C1 segment of cervical spinal cord (tissue), 14 donors: ENCODE measurements at places on chromosomes 1 and 21.

DNA sequence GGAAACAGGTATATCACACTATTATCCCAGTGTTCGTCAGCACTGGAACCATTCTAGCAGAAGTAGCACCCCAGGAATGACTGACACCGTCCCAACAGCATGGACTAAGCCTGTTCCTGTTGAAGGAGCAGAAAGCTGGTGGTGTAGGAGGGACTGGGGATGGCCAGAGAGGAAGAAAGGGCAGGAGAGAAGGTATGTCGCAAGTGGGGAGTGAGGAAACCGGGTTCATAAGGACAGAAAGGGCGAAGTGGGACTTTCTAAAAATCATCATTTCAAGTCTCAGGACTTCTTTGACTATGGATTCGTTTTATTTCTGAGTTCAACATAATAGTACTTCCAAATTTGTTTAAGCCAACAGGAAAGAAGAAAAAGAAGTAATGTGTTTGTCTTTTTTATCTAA, 19.7 kb upstream of the MX1 start:
- no peak for DNase-seq

DNA sequence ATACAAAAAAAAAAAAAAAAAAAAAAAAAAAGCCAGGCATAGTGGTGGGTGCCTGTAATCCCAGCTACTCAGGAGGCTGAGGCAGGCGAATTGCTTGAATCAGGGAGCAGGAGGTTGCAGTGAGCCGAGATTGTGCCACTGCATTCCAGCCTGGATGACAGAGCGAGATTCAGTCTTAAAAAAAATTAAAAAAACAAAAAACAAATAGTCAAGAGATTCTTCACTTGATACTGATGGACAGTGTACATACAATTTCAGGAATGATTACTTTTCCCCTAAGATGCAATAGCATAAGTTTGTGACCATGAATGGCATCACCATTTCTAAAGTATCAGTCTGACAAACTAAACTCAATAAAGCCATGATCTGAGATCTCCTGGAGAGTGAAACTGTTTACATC, 60.8 kb upstream of the IVNS1ABP start:
- no peak for DNase-seq

GRCh38 chr1:239438891-239439290, 52.5 kb downstream of the CHRM3 start:
- no peak for DNase-seq

DNA sequence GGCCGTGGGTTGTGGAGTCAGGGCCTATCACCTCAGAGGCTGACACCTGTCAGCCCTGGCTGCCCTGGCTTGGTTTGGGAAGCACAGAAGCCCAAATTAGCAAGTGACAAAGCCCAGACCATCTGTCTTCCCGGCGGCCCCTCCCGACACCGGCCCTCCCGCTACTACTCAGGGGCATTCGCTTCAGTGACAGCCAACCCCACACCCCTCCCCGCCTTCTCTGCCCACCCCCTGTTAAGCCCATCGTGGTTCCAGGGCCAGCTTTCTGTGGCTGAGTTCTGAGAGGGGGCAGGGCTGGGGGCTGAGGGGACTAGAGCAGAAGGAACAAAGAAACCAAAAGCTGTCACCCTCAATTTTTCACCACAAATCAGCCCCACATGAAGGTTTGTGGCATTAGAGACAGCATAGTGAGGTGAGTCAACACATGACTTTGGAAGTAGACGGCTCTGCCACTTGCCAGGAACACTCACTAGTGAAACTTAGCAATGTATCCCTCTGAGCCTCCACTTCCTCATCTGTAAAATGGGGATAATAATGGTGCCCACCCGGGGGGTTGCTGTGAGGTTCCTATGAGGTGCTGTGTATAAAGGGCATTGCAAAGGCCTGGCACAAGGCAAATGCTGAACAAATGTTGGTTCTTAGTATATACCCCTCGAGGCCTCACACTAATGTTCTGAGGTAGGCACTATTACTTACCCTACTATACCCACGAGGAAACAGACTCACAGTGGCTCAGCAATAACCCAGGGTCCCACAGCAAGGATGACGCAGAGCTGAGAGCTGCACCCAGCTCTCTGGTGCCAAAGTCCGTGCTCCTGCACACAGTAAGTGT, 5.2 kb upstream of the TNNI1 start:
- DNase-seq = no peak

DNA sequence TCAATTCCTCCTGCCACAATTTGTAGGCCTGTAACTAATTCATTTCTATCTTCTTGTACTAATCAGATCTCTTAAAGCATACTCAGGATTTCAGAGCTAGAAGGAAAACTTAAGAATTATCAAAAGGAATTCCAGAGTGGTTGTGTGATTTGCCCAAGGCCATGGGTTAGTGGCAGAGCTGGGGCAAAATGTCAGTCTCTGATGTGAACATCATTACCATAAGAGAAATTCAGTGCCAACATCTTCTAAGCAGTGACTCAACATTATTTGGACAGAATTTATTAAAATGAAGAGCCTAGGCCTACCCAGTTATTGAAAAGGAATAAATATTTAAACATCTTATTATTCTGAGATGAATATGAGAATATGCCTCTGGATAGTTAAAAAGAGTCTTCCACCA, 14.5 kb downstream of the ST6GALNAC5 start:
- DNase-seq = no peak

DNA sequence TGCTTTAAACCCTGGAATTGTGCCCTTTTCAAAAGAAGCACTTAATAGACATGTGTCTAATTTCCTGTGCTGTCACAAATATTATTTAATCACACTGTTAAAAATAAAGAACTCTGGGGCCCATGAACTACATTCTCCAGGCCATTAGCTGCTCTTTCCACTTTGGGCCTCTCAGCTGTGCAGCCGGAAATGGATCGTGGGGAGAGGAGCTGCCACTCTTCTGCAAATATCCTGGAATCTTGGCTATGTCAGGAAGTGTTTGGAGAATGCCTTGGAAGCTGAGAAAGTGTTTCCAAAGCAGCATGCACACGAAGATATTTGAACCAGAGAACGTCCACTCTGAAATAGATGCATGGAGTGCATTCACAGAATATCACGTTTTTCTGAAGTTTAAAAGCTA, 27.5 kb upstream of the VPS26C start:
- DNase-seq = no peak

DNA sequence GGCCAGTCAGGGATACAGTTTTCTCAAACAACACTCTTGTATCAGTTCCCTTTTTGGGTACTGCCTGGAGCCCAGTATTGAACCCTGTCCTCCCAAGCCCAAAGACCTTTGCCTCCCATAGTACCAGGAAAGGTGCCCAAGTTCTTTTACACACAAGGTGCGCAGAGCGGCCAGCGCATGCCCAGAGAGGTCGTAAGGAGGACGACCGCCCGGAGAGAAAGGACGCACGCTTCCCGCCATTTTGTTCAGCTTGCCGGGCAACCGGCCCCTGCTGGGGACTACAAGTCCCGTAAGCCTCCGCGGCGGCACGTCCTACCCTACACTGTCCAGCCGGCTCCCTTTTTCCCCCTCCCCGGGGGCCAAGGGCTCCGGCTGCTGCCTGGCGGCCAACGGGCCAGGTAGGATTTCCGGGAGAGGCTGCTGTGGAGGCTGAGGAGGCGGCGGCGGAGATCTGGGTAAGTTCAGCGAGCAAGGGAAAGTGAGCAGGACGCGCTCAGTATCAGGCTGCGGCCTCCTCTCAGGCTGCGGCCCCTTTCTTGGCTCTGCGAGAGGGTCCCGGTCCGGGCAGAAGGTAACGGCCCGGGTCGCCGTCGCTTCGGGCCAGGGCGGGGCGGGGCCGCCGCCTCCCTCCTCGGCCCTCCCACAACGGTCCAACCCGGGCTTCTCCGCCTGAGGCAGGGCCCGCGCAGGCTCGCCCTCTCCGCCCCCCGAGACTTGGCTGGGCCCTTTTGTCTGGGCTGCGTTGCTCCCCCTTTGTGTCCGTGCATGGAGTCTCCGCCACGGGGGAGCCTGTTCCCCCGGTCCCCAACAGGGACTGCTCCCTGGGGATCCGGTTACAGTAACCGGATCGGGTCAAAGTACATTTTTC, at the start of gene PHACTR4:
TSS of gene PHACTR4 (plus strand) at position 370 of the 868 bp plus-strand sequence. CDS start 37,708 bp downstream, outside the sequence.
- DNase-seq = peak; percentile 78

DNA sequence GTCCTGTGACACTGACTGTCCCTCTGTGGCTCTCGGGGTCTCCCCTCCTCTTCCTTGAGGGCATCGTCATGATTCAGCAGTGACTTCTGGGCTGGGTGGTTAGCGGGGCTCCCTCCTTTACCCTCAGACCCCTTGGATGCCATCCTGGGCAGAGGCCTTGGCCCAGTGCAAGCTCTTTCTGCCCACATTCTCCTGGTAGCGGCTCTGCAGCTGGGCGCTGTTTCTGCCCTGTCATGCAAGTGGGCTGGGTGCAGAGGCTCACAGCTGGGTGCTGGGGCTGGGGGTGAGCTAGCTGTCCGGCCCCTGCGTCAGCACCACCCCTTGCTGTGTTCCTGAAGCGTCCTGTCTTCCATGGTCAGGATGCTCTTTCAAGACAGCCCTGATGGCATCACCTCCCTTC, 158.5 kb downstream of the PCBP3 start:
- no peak for DNase-seq

- DNase-seq = no peak
Observed at GRCh38 chr1:56370513-56370912, 208.8 kb downstream of the PLPP3 start.

- no peak for DNase-seq
Observed at GRCh38 chr1:77984629-77985028, 5.8 kb upstream of the FUBP1 start.

GRCh38 chr1:1432274-1432950, 3.1 kb upstream of the VWA1 start:
- peak; percentile 50 for DNase-seq

DNA sequence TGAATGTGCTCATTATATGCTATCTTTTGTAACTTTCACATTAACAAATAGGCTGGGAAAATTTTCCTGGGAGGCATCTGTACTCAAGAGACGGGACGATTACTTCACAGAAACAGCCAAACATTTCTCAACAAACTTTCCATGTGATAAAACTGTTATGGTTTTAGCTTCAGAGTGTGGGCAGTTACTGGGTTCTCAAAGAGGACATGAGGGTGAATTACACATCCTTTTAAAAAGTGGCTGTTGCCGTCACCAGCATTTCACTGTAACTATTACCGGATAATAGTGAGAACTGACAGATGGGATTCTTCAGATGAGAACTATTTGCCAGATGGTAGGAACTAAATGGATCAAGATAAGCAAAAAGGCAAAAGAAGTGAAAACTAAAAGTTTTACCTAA, 109.1 kb downstream of the APP start:
- DNase-seq = no peak

GRCh38 chr1:246658567-246658966, 65.6 kb upstream of the SCCPDH start:
- DNase-seq = no peak

GRCh38 chr1:94974824-94975223, 47.9 kb upstream of the CNN3 start:
- DNase-seq = no peak

- DNase-seq = no peak
Observed at GRCh38 chr1:184972315-184973055, 1.8 kb downstream of the NIBAN1 start.

- DNase-seq = no peak
Observed at GRCh38 chr1:109721042-109721441, 9.0 kb downstream of the GSTM5 start.

GRCh38 chr1:147080006-147080661, 92.1 kb downstream of the PRKAB2 start:
- no peak for DNase-seq

DNA sequence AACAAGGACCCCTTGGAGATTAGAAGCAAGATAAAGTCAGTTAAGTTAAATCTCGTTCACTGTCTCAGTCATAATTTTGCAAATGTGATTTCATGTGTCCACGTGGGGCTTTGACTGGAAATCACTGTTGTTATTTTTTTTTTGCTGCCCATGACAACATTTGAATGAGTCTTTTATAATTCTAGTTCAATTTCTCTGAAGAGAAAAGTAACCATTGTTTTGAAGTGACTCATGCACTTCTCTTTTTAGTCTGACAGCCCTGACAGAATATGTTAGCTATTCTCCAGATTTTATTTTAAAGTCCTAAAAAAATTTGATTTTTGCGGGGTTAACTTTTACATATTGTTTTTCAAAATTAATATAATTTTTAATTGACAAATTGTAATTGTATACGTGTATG, 30.7 kb upstream of the NLRP3 start:
- no peak for DNase-seq

GRCh38 chr1:162264108-162264507, 112.5 kb downstream of the SPATA46 start:
- no peak for DNase-seq

DNA sequence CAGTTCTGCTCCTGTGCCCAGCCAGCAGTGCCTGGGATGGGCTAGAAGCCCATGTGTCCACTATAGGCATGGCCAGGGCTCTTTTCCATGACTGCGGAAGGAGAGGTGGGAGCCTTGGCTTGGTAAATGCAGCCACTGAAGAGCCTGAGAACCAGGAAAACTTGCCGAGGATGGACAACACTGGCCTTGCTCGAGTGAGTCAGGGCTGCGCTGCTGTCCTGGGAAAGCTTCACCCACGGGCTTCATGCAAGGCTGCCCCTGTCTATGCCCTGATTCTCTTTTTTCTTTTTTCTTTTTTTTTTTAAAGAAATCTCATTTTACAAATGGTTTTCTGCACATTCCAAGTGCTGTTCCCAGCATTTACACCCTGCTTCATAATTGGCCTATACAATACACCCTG, 156.5 kb downstream of the CAMTA1 start:
- no peak for DNase-seq

- DNase-seq = no peak
Observed at GRCh38 chr1:197770243-197770642, 5.0 kb downstream of the DENND1B start.

DNA sequence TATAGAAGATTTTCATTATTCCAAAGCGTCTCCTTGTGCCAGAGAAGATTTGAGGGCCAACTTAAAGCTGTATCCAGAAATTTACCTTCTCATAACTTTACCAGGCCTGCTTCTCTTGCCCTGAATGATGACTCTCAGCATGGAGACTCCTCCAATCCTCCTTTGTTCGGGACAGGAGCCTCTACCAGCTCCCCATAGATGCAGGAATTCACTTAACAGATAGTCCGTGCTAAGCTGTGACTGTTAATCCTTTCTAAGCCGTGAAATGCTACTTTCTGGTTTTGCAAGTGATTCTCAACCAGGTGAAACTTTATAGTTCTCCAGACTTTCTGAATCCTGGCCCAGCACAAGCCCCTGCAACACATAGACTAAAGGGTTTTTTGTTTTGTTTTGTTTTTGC, 31.8 kb upstream of the KCND3 start:
- no peak for DNase-seq

GRCh38 chr21:20106368-20106767, 891.8 kb upstream of the NCAM2 start:
- DNase-seq = no peak

DNA sequence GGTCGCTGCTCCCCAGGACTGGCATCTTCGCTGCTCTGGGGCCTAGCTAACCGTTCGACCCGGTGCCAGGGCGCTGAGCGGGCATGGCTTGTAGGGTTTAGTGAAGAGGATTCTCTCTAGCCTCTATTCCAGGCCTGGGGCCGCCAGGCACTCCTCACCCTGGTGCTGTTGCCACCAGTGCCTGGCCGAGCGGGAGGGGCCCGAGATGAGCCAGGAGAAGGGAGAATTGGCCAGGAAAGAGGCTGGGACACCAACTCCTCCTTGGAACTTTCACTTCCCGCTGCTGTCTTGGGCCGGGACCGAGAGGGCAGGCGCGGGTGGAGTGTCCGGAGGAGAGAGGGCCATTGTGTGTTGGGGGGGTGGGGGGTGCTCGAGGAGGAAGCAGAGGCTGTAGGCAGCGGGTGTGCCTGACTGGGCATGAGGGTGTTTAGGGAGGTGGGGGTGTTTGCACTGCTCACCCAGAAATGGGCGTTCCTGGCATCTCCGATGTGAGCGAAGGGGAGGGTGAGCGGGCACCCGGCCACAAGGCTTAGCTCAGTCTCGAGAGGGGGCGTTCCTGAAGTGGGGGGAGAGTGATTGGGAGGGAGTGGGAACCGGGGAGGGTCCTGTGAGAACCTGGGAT, 772 bp downstream of the ADAM15 start:
- no peak for DNase-seq

GRCh38 chr1:245131026-245131393, 23.8 kb upstream of the KIF26B start:
- no peak for DNase-seq
